Activated CD8-positive, alpha-beta memory T cell treated with anti-CD3 and anti-CD28 coated beads, Interleukin-2, amount 50 U/mL, for 4 hours (primary cell): ENCODE measurements at places on chromosomes 7 and 10.

GRCh38 chr10:122077311-122077875 lies 88.4 kb downstream of the TACC2 start:
- DNase-seq, result no peak

DNA sequence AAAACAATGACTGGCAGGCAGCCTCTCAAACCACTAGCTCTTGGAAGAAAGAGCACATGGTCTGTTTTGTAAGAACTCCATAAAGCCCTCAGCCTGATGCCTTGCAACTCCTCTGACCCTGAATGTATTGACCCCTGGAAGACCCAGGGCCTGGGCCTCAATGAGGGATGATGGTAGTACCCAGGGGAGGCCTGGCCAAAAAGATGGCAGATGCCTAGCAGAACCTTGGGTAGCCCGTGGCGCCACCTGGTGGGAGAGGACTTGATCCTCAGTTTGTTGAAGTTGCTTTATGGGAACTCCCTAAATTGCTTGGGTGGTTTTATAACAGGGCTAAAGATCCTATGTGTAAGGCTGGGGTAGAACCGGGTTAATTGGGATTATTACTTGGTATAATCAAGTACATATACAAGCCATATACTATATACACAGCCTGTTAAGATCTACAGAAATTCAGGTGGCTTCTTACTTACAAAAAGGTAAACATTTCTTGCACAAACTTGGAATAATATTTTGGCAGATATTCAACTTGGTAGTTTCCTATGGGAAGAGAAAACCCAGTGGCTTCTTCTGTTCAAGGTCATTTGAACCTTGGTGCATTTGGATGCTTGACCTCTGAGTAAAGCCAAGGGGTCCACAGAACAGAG lies 95.8 kb upstream of the CACUL1 start:
- peak; percentile 63 for DNase-seq

- no peak for DNase-seq
These were observed 78.4 kb upstream of the GSDME start for GRCh38 chr7:24835643-24836042.

DNA sequence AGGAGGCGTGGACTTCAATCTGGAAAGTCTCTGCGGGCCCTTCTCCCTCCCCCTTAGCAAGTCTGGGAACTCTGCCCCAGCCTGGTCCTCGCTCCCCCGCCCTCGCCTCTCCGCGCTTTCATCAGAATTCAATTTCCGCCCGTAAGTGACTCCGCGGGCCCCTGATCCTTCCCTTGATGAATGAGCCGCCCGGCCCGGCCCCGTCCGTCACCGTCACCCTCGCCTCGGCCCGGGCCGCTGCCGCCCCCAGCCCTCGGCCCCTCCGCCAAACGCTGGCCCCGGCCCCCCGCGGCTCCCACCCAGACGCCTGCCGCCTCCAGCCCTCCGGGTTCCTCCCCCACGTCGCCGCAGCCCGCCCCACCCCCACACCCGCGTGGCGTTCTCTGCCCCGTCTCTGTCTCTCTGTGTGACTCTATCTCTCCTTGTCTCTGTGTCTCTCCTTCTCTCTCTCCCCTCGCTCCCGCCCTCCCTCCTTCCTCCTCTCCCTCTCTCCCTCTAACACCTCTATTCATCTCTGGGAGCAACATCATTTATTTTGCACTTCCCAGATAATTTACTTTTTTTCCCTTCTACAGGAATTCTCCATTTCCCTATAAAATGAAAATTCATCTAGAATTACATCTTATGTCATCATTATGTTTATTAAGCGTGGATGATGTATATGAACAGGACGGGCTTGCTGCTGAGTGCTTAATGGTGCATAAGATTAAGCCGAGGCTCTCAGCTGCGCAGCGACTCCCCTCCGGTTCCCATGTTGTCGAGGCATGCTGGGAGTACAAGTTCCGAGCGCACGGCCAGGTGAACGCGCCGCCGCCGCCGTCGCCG lies 91.2 kb upstream of the PAX2 start:
- DNase-seq, result peak; percentile 47

- no peak for DNase-seq
These were observed 82.5 kb upstream of the TBX20 start for GRCh38 chr7:35336444-35336843.

DNA sequence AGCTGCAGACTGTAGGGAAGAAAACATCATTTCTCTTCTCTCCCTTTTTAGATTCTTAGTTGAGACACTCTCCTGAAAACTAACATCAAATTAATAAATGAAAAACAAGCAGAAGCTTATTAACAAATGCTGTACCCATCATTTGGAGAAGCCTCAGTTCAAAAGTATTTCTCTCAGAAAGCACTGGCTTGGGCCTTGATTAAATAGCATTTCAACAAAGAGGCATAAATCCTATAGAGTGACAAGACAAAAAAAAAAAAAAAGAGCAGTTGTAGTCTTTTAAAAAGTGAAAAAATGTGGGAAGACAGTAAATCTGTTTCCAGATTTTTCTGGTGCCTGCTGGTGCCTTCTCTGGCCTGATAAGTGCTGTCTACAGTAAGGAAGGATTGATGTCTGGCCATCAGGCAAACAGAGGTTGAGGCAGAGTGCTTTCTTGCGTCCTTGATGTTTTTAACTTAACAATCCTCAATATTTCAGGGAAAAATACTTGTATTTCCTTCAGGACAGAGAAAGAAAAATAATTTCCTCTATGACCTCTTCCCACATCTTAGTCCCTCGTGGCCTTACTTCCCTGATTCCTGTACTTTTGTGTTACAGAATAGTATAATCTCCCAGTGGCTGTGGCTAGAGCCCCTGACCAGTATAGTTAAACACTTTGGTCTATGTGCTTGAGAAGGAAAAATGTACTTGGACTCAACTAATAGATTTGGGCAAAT lies 300.5 kb downstream of the HGF start:
- DNase-seq, result no peak

- no peak for DNase-seq
These were observed 75.5 kb downstream of the COPG2 start for GRCh38 chr7:130593033-130593432.

GRCh38 chr7:35389636-35390035 lies 135.7 kb upstream of the TBX20 start:
- DNase-seq, result no peak

DNA sequence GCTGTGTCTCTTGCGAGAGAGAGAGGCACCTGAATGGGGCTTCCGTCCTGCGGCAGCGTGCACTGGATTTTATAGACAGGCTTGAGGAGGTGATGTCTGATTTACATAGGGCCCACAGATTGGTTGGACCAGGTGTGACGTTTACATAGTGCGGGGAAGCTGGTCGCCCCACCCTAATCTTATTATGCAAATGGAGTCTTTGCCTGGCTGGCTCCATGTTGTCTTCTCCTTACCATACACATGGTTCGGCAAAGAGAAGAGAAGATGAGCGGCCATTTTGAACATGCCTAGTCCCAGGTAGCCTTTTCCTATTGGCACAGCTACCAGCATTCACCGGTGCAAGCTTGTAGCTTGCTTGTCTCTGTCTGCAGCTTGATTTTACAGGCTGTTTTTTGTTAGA lies 238.5 kb upstream of the GALNT17 start:
- no peak for DNase-seq

DNA sequence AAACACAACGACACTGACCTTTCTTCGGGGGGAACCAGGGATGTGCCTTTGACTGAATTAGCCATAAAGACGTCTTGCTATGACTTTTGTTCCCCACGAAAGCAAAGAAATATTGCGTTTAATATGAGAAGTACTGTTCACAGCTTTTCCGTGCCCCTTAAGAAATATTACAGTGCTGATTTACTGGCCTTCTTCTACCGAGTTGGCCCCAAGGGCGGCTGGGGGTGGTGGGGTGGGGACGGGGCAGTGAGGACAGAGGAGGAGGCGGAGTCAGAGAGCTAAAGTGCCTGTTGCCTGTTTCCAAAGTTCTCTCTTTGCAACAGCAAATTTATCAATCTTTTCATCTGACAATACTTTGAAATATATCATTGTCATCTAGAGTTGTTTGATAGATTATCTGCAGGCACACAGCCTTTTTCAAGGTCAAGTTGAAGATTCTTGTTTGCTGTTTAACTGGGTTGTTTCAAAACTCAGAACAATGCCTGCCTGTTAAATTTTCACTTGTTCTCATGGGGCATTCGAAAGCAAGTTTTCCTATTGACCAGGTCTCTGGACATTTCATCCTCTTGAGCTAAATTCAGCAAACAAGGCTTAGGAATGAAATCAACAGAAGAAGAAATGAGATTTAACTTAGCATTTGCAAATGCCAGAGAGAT lies 9.0 kb downstream of the PTF1A start:
- DNase-seq, result no peak

DNA sequence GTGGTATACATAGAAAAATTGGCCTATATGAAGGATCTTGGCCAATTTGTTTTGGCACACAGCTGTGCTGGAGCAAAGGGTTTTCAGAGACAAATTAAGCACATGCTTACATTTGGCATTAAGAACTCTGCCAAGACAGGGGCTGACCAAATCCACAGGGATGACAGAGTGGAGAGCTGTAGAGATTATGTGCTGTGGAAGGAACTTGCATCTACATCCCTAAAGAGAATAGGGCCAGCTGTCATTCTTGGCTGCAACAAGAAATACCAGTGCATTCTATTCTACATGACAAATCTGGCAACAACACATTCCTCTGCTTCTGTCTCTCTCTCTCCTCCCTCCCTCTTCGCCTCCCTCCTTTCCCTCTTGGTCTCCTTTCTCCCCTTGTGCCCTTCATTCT lies 75.6 kb downstream of the POM121L12 start:
- DNase-seq, result no peak

DNA sequence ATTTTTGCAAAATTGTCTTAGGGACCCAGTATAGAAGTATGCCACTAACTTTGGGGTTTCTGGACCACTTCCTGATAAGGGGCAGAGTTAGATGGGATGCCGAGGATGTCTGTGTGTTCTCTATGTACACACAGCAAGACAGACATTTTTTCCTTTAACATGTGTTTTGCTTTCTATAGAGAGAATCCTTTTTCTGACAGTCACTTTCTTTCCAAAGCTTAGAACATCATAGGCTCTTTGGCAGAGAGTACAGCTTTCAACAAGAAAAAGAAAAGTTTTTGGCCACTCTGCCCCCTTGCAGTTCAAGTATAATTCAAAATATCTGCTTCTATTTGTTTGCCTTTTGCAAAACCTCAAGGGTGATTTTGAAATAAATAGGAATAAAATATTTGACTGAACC lies 44.1 kb downstream of the PAPSS2 start:
- no peak for DNase-seq

GRCh38 chr7:74503061-74503460 lies 49.4 kb downstream of the GTF2IRD1 start:
- no peak for DNase-seq

- no peak for DNase-seq
These were observed 317.0 kb upstream of the COBL start for GRCh38 chr7:51633596-51633995.

- DNase-seq, result no peak
These were observed 51.4 kb downstream of the ABCB4 start for GRCh38 chr7:87424075-87424474.

- DNase-seq, result no peak
These were observed 2.5 kb downstream of the SAP25 start for GRCh38 chr7:100570954-100571828.

DNA sequence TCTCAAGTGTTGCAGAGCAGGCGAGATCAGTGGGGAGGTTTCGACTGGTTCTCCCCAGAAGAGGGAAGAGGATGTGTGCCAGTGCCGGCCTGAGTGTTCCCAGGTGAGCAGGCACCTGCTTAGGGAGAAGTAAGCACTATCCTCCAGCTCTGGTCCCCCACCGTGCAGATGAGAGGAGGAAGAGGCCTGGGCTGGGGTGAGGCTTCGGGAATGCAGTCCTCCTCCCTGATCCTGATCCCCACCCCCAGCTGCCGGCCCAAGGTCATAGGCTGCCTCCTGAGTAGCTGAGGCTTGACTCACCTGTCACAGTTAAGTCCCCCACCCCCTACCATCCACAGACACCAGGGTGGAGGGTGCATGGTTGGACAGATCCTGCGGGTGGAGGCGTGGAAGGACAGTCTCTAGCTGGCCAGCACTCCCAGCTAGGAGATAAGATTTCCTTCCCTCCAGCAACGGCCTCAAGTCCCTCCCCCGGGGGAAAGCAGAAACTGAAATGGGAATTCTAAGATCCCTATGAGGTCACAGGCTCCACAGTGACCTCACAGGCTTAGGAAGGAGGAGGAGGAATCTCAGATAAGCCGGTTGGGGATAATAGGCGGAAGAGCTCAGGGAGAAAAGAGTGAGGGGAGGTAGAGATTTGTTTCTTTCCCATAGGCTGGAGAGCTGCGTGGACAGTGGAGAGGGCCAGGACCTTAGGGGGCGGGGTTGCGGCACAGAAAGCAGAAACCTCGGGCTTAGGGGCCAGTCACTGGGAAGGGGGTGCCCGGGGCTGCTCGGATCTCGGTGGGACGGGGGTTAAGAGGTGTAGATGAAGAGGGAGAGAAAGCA lies 1.0 kb downstream of the LRCH4 start:
- no peak for DNase-seq

- no peak for DNase-seq
These were observed 61.8 kb upstream of the SP4 start for GRCh38 chr7:21365866-21366624.

- no peak for DNase-seq
These were observed 46.1 kb upstream of the MTPN start for GRCh38 chr7:136023134-136023869.

DNA sequence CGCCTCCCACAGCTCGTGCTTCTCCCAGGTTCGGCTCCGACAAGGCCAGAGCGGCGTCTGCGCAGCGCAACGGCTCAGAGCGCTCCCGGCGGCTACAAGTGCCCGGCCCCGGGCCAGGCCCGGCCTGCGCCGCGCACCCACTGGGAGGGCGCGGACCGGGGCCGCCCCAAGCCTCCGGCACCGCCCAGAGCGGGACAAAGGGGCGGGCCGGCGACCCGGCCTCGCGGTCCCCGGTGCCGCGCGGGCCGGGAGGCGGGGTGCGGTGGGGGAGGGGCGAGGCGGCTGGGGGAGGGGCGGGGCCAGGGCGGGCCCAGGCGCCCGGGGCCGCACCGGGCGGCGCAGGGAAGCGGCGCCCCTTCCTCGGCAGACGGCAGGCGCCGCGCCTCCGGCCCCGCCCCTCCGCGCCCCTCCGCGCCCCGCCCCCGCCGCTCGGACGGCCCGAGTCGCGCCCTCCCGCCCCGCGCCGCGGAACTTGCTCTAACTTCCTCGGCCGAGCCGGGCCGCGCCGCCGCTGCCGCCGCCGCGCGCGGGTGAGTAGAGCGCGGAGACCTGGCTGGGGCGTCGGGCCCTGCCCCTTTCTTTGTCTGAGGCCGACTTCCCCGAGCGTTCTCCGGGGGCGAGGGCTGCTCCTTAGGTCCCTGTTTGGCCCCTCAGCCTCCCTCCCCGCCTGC lies at the start of gene TSPAN14:
Gene TSPAN14 (plus strand): TSS at position 469 of the 671 bp plus-strand sequence. CDS start 34,924 bp downstream, outside the sequence.
- peak; percentile 74 for DNase-seq

- DNase-seq, result no peak
These were observed 490.8 kb downstream of the IPMK start for GRCh38 chr10:57776688-57777432.
